ENCODE measurements at places on chromosomes 13 and 19.

DNA sequence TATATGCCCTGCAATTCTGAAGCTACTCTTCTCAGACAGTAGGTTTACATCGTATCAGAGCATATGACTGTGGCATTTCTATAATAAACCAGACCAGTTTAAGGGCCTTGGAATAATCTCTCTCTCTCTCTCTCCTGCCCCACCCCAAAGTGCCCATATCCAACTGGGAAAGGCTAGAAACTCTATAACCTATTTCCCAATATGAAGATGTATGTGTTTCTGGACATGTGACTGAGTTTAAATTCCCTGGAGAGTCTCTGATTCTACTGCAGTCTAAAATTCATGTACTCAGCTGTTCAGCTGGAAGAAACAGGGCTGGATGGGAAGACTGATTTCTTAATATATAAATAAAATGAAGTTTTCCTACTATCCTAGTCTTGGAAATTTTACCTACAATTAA is 91.9 kb upstream of the MBNL2 start:
- DNase-seq: no peak

DNA sequence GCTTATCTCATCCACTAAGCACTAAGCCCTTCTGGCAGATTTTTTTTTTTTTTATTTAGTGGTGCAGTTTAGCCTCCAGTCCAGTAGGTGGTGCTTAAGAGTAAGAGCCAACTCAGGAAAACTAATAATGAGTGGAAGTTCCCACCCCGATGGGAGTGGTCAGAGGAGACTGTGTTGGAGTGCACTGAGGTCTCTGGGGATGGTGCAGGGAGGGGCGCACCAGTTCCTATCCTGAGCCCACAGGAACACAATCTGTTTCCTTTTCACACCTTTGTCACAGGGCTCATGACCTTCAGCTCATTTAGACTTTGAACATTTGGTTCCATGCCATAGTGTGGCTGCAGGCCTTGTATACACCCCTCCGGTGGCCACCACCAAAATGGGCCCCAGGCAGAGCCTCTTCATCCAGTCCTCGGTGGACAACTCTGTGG is 367.4 kb downstream of the SPRY2 start:
- no peak for DNase-seq

DNA sequence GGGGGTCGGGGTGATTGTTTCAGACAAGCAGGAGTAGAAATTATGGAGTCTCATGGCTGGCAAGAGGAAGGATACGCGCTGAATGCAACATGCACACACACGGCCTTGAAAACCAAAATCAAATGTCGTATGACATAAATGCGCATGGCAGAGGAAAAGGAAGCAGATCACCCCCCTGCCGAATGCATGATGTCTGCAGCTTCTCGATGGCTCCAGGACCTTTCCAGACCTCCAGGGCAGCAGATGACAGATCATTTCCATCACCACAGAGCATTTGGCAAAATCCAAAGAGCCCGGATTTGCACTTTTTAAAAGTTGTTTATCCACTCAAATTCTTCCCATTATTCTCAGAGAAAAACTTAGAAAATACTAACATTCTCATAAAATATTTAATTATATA is 211.7 kb downstream of the NHLRC3 start:
- no peak for DNase-seq

DNA sequence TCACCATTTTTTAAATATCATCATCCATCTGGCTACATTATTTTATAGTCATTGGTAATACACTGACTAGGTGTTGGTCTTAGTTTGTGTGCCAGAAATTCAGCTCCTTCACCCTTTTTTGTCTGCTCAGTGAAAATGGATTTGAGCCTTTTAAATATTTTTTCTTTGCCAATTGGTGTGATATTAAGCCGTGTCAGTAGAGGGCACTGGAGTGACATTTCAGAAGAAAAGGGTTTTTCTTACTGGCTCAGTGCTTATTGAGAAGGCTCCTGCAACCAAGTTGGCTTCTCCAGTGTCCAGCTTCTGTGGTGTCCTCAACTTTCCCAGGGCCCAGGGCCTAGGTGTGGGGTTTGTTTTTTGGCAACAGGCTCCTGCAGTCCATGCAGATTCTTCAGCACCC is 546.6 kb downstream of the DACH1 start:
- DNase-seq: no peak

DNA sequence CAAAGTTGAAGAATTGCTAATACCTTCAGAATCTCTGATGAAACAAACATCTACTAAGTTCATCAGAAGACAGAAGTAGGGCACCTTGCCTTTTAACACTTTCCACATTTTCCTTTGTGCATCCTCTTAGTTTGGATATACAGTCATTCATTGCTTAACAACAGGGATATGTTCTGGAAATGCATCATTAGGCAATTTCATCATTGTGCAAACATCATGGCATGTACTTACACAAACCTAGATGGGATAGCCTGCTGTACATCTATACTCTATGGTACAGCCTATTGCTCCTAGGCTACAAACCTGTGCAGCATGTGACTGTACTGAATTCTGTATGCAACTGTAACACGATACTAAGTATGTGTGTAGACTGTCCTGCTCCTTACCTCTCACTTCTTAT is 169.8 kb downstream of the SUCLA2 start:
- DNase-seq: no peak

DNA sequence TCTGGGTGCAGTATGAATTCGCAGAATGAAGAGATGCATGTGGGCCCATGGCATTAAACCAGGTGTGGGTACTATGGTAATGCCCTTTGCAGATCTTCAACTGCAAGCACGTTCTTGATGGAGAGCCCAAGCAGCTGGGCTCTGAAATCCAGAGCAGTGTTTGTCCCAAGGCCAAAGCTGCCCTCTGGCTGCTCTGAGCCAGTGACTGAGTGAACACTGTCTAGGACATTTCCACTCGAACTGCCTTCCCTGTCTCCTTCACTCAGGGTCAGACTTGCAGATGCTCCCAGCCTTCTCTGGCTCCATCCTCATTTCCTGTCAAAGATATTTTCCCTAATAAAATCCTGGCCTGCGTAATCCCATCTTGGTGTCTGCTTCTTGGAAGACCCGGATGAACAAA is 80.2 kb upstream of the GJB6 start:
- no peak for DNase-seq

GRCh38 chr19:351976-352625 is 7.5 kb upstream of the MIER2 start:
- DNase-seq: peak; percentile 48

DNA sequence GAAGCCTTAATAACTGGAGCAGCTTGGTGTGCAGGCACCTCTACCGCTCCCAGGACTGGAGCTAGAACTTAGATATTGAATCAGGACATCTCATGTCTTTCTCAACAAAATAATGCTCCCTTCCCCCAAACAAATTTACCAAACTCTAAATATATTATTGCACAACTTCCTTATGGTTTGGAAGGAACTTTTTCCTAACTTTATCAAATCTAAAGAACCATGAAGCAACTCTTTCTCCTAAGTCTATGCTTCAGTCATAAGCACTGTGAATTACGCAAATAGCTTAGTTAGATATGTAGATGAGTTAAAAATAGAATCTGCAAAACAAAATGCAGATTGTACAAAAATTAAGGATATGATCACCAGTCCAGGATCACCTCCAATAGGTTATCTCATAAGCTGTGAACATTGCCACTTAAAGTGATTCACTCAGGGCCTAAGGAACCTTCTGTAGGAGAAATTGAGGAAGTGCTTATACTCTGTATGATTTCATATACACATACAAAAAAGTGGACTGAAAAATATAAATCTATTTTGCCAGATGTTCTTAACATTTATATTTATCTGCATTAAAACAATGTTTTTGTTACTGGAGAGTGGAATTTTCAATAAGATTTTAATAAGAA is 20.4 kb upstream of the MAB21L1 start:
- no peak for DNase-seq

DNA sequence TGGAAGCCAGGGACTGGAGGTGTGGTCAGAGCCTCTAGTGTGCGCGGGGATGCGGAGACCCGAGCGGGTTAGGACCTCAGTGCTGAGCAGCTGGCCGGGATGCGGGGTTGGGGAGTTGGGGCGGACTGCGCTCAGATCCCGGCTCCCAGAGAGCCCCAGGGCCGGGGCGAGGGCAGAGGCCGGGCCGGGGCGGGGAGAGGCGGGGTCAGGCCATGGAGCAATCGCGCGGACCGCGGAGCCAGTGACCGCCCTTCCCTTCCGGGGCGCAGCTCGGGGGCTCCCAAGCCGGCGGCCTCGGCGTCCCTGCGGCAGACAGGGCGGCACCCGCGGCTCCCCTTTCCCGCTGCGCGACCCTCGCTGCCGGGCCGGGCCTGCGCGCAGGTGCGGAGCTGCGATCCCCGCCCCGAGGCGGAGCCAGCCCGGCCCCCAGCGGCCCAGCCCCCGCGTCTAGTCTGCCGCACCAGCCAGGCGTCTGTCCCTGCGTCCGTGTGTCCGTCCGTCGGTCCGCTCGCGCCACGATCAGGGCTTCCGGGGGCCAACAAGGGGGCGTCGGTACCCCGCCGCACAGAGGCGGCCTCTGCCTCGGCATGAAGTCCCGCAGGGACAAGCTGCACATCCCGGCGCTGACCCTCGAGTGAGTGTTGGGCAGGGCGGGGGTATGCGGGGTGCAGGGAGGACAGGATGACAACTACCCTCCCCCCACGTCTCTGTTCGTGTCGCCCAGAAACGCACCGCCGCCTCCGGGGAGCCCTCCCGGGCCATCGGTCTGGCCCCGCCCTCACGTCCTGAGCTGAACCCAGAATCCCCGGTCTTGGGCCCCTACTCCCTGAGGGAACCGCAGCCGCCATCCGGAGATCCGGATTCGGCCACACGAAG is 12.4 kb downstream of the MAST3 start:
- DNase-seq: peak; percentile 50

DNA sequence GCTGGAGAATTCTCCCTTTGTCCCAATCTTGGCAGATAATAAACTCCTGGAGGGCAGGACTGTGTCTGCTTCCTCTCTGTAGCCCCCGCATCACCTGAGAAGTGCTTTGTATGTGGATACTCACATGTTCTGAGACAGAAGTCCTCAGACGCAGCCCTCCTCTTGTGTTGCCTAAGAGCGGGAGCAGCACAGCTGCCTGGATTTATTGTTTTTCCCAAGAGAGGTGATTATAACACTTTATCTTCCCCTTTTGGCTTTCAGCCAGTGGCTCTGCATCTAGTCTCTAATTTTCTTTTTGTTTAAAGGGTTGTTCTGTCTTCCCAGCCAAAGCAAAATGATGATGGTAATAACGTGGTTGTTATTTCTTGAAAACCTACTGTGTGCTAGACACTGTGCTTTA is 36.1 kb downstream of the OLFM4 start:
- DNase-seq: no peak

DNA sequence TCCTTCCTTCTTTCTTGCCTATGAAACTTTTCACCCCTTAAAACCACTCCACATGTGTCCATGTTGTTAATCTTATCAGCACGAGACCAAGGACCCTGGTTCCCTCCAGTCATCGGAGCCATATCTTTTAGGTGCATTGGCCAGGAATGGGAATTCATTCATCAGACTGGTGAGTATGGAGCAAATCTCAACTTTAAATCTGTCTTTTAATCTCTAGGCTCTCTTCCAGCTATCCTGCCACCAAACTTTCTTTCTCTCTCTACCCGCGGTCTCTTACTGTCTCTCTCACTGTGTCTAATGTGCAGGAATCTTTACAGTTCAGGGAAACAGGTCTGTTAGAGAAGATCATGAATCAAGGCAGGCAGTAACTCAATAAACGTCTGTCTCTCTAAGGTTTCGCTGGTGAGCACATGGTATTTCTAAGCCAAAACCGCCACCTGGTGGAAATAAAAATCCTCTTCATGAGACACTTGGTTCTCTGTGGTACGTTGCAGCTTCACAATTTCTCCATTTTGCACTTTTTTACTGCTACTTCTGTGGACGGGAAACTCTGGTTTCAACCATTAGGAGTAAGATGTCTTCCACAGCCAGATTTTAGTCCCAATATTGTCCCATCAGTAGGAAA is 16.1 kb downstream of the LGALS16 start:
- peak; percentile 75 for DNase-seq

DNA sequence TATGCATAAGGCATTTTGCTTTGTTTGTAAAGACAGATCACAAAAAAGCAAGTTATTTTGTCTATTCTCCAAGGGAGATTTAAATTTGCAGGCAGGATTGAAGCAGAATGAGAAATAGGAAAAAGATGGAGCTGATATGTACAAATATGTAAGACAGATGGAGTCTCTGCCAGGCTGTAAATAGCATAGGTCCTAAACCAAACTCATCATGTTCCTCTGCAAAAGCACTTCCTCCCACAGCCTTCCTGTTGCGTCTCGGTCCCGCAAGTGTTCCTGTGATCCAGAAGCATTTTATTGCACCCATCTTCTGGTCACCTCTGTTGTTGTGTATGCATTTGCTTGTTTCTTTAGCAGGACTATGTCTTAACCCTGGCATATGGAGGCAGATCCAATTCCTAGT is 95.7 kb upstream of the CLDN10 start:
- no peak for DNase-seq

DNA sequence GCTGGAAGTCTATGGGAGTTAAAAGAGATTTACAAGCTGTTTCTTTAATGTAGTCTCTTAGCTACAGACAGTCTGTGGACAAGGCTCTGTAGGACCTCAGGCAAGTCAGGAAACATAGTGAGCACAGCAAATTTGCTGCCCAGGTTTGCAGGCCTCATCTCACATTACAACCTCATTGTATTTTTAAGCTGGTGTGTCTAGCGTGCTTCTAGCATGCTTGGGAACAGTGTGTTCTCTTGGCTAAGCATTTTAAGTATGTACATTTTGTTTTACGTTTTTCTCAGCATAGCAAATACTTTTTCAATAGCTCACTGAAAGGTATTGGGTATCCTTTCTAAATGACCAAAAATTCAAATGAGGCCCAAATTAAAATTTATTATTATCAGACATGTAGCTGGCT is 113.2 kb downstream of the STARD13 start:
- DNase-seq: no peak

DNA sequence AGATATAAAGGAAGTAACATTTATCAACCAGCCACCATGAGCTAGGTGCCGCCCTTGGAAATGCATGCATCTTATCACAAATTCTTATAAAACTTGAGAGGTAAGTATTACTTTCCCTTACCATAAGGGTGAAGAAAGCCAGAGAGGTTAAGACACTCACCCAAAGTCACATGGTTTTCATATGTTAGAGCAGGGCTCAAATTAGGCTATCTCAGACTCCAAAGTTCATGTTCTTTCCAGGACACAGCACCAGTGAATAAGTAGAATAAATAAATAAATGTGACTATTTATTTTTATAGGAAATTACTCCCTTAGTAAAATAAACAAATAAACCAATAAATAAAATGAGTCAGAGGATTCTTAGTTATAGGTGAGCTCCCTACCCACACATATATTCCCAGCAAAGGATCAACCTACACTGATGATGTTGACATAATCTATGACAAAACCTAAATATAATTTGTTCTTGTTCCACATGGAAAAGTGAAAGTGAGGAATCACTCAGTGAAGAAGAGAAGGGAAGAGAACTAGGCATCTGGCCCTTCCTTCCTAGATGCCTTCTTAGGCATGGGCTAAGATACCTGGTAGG is 27.2 kb downstream of the SPRY2 start:
- no peak for DNase-seq

DNA sequence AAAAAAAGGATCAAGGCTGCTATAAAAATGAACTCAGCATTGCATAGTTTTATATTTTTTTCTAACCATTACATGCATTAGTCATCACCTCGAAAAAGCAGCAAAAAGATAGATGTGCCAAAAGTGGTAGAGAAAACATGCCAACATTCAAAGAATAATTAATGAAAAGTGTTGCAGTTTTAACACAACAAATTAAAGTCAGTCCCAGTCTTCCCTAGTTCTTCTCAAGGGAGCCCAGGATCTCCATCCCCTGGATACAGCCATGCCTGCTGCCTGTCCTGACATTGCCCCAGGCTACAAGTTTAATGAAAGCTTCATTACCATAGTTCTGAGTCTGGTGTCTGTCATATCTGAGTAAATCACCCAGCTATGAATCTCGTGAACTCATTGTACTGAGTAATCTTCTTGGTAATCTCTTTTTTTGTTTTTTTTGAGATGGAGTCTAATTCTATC is 116.6 kb upstream of the KLF12 start:
- DNase-seq: no peak
